Left renal pelvis (tissue), 4 donors: ENCODE measurements at places on chromosomes 12 and 14. TPM values are rescaled to one million over a fixed set of nuclear protein-coding genes. Genes with fewer than 3 reads are reported as not detected.

PRKD1 gene
- 23.3 TPM for polyA plus RNA-seq

DNA sequence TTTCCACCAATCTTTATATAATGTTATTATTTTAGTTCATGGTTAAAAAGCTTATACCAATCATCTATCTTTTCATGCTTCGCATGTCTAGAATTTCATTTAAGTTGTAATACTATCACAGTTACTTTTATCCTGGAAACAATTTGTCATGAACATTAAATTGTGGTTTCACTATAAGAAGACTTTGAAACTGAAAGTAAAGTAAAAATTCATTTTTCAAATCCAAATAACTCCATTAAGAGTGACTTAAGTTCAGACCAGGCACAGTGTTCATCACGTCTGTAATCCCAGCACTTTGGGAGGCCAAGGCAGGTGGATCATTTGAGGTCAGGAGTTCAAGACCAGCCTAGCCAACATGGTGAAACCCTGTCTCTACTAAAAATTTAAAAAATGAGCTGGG, 12.4 kb downstream of the ESR2 start:
- DNase-seq: no peak

- no peak for DNase-seq
Observed at GRCh38 chr14:36479344-36479743, 40.7 kb downstream of the NKX2-1 start.

DNA sequence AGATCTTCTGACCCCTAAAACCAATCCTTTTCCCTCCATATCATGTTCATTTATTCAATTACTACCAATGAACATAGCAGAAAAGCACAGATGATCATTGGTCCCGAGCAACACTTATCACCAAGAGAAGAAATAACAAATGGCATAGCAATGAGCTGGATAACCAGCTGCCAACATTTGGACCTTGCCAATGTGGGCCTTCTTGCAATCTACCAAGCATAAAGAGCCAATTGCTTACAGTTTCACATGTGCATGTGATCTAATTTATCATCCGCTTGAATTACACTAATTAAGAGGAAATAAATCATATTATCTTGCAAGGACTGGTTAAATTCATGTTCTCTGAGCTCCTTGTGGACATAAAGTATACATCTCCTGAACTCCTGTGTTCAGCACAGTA, 134.8 kb upstream of the HMGA2 start:
- DNase-seq: no peak

- no peak for DNase-seq
Observed at GRCh38 chr12:85325442-85325841, 45.4 kb downstream of the ALX1 start.

ABCB9 gene
- 4.6 TPM for polyA plus RNA-seq

DNA sequence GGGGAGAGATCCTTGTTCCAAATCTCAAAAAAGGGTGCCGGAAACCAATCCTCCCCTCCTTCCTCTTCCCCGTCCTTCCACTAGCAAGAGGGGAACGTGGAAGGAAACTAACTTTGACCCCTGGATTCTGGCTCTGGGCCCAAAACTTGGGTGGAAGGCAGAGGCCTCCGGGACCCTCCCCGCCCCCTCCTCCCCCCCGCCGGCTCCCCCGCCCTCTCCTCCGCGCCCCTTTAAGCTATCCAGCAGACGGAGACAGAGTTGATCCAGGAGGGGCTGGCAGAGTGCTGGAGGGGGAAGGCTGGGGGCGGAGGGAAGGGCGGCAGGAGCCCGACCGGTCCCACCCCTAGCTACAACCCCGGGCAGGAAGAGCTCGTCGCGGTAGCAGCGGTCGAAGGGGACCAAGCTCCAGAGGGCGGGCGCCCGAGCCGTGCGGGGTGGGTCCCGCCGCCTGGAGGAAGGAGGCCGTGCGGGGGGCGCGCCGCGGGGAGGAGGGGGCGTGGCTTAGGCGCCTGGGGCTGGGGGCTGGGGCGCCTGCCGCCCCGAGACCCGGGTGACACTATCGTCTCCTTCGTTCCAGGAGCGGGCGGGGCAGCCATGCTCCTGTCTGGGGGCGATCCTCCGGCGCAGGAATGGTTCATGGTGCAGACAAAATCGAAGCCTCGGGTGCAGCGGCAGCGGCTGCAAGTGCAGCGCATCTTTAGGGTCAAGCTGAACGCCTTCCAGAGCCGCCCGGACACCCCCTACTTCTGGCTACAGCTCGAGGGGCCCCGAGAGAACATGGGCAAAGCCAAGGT, at the start of gene NYNRIN:
Gene NYNRIN (plus strand): TSS at position 351 of the 794 bp plus-strand sequence. CDS start 244 bp downstream, at position 595.
- DNase-seq: peak; percentile 64
